ENCODE measurements at places on chromosomes 4 and X. TPM values are rescaled to one million over a fixed set of nuclear protein-coding genes. Genes with fewer than 3 reads are reported as not detected.

GRCh38 chr4:16466581-16466980 is 240.3 kb upstream of the TAPT1 start:
- DNase-seq, result no peak

GRCh38 chrX:34585561-34585960 is 71.5 kb downstream of the TMEM47 start:
- no peak for DNase-seq

GRCh38 chrX:2848871-2849301 is 20.2 kb downstream of the GYG2 start:
- no peak for DNase-seq

GRCh38 chr4:169311643-169312365 is 41.0 kb upstream of the SH3RF1 start:
- no peak for DNase-seq

GRCh38 chr4:108796173-108796572 is 33.3 kb upstream of the ETNPPL start:
- DNase-seq, result no peak

The CT45A2 gene
- not detected for total RNA-seq

GRCh38 chr4:3831529-3832150 is 65.5 kb downstream of the ADRA2C start:
- DNase-seq, result no peak

Data from activated CD4-positive, alpha-beta T cell treated with anti-CD3 and anti-CD28 coated beads, Interleukin-2, amount 10 ng/mL, durations not matched to agents 24 days and 14 days (primary cell).